ENCODE measurements at places on chromosomes 12 and 14.

GRCh38 chr14:23704890-23705289 lies 68.7 kb downstream of the DHRS2 start:
- no peak for DNase-seq

- peak; percentile 47 for DNase-seq
These were observed 268 bp downstream of the NDUFB1 start for GRCh38 chr14:92121207-92121669.

DNA sequence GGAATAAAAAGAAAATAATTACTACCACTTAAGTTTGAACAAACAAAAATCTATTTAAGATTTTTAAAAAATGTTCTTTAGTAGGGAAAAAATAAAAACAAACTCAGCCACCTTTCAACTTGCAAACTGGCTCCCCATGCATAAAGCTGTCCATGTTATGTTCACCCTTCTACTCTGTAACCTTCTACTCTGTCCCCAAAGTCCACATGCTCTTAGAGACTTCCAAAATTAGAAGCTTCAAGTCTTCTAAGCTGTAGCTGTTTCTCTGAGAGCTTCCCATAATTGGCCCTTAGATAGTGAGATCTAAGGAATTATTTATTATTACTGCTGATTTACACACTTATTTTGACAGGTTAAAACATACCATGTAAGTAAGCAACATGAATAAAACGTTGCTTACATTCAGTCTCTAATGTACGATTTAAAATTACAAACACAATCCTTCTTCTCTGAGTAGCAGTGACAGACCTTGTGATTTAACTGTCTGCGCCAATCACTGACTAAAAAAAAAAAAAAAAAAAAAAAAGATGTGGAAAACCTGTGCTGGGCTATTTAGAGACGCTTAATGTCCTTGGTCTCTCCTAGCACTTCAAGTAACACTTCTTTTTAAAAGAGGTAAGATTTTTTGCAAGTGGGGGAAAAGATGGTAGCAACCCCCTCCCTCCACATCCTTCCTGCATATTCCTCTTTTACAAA lies 28.3 kb upstream of the GRIP1 start:
- DNase-seq: no peak

DNA sequence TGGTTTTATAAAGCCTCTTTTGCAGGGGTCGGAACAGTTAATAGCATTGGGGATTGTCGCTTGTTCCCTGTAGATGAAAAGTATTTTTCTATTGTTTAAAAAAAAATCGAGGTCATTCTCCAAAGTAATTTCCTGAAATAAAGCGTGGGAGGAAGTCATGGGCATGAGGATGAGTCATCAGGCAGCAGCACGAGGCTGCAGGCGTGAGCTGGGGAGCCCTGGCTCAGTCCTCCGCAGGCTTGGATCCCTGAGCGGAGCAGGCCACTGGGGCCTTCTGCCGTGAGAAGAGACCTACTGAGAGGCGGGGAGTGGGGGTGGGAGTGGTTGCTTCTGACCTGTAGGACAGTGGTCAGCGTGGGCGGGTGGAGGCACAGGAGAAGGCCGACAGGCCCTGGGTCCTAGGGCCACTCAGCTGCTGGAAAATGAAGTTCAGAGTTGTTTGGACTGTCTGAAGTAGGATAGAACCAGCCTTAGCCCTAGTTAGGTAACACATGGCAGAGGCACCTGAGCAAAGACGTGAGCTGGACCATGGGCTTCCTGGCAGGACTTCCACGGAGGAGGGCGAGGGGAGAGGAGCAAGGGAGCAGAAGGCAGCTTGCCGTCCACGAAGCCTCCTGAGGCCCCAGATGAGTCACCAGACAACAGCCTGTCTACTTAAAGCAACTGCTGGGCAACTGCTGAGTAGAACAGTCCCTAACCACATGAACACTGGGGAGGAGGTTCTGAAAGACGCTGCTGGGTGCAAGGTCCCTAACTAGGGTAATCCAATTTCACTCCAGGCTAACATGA lies 21.1 kb upstream of the LGALS3 start:
- peak; percentile 29 for DNase-seq

DNA sequence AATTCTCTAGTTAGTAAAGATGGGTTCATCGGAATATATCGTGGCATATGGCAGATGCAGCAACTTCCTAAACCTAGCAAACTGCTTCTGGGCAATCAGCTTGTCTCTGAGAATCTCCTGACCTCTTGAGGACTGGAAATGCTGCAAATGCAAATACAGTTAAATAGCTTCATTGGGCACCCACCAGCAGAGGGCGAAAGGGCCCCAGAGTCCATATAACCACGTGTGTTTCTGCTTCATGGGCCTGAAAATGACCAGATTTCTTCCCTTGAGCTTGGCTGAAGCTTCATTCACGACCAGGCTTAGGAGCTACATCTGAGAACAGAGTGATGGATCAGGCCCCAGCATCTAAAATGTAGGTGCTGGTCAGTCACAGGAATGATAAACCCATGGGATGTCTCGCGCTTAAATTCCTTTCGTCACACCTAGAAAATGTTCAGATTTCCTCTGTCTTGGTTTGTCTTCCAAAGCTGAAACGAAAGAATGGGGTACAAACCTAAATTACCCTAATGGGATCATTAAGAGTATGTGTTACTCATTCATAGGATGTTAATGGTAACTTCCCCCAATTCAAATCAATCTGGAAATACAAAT lies 1482.5 kb upstream of the TMEM132C start:
- DNase-seq: no peak

DNA sequence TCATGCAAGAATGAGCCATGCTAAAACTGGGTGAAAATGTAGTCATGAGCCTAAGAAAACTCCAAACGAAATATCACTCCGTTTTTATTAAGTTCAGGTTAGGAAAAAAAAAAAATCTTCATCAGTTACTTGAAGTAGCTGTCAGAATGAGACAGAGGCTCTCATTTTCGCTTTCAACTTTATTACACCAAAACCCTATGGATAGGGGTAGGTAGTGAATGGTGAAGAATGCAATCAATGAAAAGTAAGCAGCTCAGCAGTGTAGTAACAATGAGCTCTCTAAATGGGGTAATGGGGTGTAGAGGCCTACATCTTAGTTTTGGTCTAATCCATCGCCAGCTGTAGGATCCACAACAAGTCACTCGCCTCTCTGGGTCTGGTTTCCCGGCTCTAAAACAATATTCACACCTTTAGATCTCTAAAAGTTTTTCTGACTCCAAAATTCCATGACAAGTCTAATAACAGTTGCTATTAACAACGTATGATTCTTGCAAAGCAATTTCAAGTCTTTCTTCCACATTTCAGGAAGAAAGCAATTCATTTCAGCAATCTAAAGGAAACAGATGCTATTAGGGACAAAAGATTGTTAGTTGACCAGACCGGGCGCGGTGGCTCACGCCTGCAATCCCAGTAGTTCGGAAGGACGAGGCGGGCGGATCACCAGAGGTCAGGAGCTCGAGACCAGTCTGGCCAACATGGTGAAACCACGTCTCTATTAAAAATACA lies 1.7 kb downstream of the BTBD7 start:
- DNase-seq: no peak

DNA sequence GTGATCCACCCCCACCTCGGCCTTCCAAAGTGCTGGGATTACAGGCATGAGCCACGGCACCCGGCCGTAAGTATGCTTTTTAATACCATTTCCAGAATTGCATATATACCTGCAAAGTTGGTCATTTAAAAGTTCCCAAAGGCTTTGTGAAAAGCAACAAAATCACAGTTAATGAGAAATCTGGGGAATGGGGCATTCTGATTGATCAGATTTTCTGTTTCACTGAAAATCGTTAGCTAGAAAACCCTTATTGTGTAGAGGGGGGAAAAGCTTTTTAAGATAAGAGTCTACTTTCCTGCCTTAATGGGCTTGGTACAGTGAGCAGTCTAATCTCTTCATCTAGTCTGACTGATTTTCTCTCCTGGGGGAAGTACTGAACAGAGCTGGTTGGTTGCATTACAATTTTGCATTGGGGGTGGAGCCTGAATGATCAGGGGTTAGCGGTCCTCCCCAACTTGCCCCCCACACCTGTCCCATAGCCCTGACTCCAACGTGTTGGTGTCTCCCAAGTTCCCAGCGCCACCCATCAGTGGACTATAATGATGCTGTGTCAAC lies 23.8 kb downstream of the IL31 start:
- no peak for DNase-seq

DNA sequence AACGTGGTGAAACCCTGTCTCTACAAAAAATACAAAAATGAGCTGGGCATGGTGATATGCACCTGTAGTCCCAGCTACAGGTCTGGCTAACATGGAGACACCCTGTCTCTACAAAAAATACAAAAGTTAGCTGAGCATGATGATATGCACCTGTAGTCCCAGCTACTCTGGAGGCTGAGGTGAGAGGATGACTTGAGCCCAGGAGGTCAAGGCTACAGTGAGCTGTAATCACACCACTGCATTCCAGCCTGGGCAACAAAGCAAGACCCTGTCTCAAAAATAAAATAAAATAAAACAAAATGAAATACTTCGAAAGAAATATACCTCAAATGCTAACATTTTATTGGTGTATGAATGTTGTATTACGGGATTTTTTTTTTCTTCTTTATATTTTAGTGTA lies 107.6 kb upstream of the EGLN3 start:
- no peak for DNase-seq

DNA sequence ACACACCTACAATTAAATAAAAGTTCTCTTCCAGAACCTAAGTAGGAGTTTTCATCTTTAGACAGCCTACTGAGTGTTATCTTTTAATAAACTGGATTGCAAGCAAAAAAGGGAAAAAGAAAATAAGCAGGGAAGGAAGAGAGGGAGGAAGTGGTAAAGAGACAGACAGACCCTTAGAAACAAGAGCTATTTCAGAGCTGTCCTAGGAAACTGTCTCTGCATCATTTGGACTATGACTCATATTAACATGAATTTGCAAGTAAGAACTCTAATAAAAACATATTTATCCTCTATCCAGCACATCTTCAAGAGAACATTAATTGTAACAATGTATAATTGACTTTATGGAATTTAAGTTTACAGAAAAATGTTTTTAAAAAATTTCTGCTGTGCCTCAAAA lies 438.8 kb upstream of the USP15 start:
- no peak for DNase-seq

All from head of caudate nucleus (tissue), 42 donors.